Dermis blood vessel endothelial cell (primary cell): ENCODE measurements at places on chromosomes 11 and 22. TPM values are rescaled to one million over a fixed set of nuclear protein-coding genes. Genes with fewer than 3 reads are reported as not detected.

SYNGR1 gene
- 0.98 and 1.0 TPM in 2 replicates for total RNA-seq

GRCh38 chr11:84675396-84676025 is 951.6 kb downstream of the DLG2 start:
- no peak for DNase-seq

DNA sequence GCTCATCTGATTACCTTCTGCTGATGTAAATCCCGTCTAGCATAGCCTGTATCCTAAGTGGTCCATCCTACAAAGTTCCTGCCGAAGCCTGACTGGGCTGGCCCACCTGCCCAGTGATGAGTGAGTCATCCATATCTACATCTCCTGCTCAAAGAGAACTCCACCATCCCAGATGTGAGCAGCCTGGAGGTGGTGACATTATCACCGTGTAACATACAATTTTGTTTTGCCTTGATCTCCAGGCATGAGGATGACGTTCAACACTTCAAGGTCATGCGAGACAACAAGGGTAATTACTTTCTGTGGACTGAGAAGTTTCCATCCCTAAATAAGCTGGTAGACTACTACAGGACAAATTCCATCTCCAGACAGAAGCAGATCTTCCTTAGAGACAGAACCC is 5.6 kb downstream of the TMA7B start:
- DNase-seq = no peak

DNA sequence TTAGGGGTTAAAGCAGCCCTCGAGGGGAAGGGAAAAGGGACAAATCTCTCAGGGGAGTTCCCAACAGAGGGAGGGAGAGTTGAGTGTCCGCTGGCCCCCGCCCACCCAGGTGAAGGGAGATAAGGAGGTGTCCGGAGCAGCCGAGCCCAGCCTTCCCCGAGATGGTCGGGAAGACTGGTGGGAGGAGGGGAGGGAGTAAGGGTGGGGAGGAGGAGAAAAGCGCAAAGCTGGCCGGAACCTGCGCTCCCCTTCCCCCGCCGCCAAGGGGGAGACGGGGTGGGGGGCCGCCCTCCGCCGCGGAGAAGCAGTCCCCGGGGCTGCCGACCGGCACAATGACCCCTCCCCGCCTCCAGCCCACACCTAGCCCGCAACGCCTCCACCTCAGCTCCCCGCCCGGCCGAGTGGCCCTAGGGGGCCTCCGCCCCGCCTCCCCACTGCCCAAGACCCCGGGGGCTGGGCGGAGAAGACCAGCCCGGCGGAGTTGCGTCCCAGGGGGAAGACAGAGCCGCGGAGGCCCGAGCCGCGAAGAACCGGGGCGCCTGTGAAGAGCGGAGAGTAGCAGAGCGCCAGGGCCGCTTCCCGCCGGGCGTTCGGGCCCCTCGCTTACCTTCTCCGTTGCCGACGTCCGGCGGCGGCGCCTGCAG is 479 bp downstream of the RSF1 start:
- peak; percentile 42 for DNase-seq

DNA sequence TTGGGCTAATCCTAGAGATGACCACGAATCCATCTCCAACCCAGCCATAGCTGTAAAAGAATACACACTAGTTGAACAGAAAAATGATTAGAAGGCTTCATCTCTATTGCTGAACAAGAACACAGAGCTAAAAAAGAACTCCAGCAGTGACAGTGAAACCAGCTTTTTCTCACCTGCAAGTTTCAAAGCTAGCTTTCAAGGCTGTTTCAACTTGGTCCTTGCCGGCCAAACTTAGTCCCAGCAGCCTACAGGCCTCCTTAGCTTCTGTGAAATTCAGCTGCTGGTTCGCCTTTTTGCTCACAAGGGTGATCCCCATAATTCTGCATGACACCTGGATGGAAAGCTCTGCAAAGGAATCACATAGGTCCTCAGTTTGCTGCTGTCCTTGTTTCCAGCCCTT is 4.4 kb downstream of the LYVE1 start:
- DNase-seq = no peak

DNA sequence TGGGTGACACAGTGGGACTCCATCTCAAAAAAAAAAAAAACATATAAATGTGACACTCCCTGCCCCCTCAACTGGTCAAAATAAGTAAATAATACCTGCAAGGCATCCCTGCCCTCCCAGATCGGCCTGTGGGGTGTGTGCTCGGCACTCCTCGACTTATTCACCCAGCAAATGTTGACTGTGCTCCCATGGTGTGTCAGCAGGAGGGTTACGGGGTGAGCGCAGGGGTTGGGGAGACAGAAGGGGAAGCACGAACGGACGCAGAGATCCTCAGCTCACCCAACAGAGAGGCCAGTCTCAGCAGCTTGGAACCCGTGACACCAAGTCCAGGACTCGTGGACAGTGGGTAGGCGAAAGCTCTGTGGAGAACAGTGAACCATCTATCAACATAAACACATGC is 1.6 kb upstream of the ADM2 start:
- DNase-seq = no peak

GRCh38 chr11:38274031-38274430 is 1676.0 kb upstream of the RAG2 start:
- no peak for DNase-seq

DNA sequence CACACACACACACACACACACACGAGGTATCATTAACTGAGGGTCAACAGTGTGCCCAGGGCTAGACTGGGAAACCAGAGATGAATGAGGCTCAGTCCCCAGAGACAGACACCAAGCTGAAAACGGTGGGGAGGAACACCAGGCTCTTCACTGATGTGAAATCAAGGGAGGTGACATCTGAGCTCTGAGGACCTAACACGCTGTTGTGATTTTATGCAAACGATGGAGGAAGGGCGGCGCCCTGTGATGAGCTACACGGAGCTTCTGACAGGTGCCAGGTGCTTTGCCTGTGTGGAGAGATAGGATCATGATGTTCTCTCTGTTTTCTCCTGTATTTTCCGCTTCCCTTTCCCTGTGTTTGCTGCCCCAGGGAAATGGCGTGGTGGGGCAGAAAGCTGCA is 6.5 kb upstream of the CYB5R3 start:
- no peak for DNase-seq

GRCh38 chr11:119108146-119108856 is 1.2 kb downstream of the C2CD2L start:
- peak; percentile 14 for DNase-seq

DNA sequence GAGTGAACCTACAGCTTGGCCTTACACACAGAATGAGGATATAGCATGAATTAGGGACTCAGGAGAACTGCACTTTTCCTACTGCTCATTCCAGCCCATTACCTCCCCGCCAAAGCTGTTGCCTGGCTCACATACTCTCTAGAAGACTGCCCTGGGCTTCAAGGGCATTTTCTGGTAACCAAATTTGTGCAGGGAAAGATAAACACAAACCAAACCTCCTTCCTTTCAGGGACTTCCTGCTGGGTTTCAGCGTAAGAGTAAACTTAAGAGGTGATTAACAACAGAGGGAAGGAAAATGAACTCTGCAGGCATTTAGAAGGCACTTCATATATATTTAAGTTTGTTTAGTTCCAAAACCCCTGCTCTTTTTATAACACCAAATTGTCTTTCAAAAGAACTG is 194.9 kb downstream of the SWAP70 start:
- peak; percentile 47 for DNase-seq

GRCh38 chr11:114034956-114035355 is 24.6 kb upstream of the ZBTB16 start:
- no peak for DNase-seq
